ENCODE measurements at places on chromosomes 2 and 18.
A peak's percentile ranks its signal among the peaks of the same experiment; 100 is the strongest.

DNA sequence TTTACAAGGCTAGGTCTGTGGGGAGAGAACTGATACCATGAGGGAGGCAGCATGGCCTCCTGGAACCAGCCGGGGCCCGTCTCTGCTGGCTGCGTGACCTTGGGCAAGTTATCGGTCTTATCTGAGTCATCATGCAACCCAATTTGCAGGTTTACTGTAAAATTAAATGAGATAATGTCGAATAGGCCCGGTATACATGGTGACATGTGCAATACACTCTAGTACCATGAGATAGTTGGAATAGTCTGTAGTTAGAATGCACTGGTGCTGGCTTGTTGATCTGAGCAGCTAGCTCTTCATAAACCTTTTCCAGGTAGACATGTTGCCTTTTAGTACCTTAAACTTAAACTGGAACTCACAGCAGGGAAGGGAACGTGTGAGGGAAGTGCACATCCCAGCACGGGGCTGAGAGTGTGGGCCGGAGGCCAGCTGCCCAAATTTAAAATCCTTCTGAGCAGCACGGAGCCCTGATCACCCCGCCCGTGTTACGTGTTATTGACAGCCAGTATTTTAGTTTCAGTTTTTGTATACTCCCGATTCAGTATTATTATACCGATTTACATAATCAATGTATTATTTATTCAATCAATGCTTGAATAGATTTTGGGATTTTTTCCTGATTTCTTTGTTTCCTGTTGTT, 72.4 kb upstream of the HS6ST1 start:
- no peaks in the 10 kb centered on the region for H3K27me3 ChIP-seq
- H3K4me1 ChIP-seq = no peaks in the 10 kb centered on the region
- DNase-seq = no peak
- H3K27ac ChIP-seq = no peak overlapping the region
- H3K36me3 ChIP-seq = no peaks in the 10 kb centered on the region

DNA sequence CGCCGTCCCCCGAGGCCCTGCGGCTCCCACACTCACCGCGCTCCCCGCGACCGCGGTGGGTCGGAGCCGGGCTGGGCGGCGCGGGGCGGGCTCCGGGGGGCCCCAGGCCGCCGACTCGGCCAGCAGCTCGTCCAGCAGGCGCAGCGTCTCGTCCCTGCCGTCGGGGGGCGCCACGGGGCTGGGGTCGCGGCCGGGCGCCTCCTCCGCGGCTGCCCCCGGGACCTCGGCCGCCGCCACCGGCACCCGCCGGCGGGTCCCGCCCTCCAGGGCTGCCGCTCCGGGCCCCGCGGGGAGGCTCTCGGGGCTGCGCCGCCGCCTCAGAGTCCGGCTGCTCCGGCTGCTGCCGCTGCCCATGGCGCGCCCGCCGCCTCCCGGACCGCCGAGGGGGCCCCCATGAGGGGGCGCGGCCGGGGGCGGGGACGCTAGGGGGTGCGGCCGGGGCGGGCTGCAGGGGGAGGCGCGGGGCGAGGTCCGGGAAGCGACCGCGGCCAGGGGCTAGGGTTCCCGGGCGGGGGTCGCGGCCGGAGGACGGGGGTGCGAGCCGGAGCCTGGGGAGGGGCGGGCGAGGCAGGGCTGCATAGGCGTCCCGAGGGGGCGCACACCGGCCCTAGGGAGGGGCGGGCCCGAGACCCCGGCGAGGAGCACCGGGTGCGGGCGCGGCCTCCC, at the start of gene CYS1:
CYS1 (minus strand) TSS at position 542 of the 666 bp plus-strand sequence; CDS start at position 354, 188 bp downstream.
- no peak within 1 kb of the TSS for H3K27ac ChIP-seq
- peak within 1 kb of the TSS; percentile 33 for H3K4me3 ChIP-seq
- H3K27me3 ChIP-seq = peaks cover 3% of the 10 kb centered on the region
- H3K4me1 ChIP-seq = peaks cover 52% of the 10 kb centered on the region
- no peaks in the 10 kb centered on the region for H3K36me3 ChIP-seq
- DNase-seq = no peak

DNA sequence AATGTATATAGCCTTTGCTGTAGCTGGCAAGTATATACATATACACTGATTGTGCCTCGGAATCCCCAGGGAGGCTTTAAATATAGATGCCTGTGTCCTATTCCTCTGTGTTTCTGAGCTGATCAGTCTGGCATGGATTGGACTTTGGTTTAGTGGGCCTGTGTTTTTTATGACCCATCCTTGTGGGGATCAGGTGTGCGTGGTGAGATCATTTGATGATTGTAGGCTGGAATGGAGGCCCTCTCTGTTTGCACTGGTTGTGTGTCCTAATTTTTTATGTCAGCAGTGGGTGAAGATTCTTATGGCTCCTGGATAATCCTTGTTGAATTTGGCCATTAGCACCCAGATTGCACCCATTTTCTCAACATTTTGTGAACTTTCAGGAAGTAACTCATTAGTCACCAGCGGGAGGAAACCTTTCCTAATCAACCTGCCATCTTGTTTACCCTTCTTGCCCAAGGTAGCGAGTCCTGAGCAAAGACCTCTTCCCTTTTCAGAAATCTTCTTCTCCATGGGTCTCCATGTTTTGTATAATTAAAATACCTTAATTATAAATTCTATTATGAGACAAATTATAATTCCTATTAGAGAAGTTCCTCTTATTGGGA, 75.8 kb downstream of the UGGT1 start:
- no peaks in the 10 kb centered on the region for H3K27me3 ChIP-seq
- peaks cover 46% of the 10 kb centered on the region for H3K36me3 ChIP-seq
- peaks cover 33% of the 10 kb centered on the region for H3K4me1 ChIP-seq

DNA sequence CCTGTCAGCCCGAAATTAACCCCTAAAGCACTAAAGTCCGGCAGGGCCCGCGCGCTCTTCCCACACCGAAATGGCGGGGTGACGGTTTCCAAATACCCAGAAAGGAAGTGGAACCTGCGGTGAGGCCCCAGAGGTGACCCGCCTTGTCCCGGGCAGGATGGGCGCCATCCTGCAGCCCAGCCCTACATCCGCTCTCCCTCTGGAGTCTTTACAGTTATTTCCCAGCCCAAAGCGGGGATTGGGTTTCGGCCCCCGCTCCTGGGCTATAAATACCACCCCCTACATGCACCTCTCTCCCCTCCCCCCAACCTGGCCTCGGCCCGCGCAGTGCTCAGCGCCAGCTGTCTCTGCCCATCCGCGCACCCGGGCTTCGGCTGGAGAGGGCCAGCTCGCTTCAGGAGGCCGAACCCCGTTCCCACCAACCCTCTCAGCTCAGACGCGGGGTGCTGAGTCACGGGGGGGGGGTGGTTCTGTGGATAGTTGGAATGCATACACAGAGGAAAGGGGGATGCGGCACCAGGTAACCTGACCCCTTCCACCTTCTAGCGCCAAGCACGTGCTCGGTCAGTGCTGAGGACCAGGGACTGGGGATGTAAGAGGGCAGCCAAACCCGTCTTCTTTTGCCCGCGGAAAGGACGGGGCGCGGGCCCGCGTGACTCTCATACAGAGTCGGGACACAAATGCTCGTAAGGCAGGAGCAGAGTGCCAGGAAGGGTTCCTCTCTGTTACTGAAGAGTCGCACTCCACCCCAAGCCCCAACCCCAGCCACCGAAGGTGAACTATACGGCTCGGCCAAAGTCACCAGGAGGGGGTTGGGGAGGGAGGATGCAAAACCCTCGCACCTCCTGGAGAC, at the start of gene TUBA4B:
TUBA4B (plus strand) TSS at position 344 of the 853 bp plus-strand sequence; CDS start at position 509, 165 bp downstream.
- peak within 1 kb of the TSS; percentile 92 for H3K4me3 ChIP-seq
- H3K27me3 ChIP-seq = no peaks in the 10 kb centered on the region
- peak; percentile 83 for DNase-seq
- peaks cover 59% of the 10 kb centered on the region for H3K4me1 ChIP-seq
- no peaks in the 10 kb centered on the region for H3K36me3 ChIP-seq

DNA sequence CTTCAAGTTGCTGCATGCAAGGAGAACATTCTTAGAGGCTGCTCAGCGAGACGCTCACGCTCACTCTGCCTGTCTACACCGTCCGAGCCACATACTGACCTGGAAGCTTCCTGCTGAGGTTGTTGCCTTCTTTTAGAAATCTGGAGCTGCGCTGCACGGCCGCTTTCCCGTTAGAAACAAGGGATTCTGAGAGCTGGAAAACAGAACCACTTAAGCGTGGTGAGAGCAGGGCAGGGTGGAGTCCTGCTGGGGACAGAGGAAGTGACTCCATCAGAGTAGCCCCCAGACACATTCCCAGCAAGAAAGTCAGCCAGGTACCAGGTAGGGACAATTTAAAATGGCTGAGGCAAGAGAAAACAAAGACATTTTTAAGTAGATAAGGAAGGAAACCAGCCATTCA, 135.2 kb downstream of the LAMA1 start:
- no peak overlapping the region for H3K27ac ChIP-seq
- H3K4me1 ChIP-seq = no peaks in the 10 kb centered on the region

DNA sequence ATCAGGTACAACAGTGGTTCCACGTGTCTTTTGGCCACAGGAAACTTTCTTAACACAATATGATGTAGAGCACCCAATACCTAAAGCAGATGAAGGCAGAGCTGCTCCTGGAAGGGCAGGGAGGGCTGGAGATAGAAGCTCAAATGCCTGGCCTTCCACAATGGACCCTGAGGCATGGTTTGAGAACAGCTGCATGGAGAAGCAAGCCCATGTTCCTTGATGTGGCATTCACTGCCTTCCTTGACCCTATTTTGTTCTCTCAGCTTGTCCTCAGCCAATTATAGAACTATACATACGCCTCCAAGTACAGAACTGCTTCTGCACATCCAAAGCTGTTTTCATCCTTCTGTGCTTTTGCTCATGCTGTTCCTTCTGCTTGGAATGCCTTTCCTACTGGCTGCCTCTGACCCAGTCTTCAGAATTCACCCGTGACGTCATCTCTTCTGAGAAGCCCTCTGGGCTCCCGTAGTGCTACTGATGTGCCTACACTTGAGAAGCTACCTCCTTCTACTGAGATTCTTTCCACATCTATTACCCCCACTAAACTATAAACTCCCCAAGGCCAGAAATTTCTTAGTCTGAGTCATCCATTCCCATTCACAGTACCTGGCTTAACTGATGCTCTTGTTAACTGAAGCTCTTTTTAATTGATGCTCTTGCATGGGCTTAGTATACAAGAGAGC, 69.9 kb downstream of the CHRNA1 start:
- no peaks in the 10 kb centered on the region for H3K27me3 ChIP-seq
- no peak overlapping the region for H3K4me3 ChIP-seq
- DNase-seq = no peak
- no peaks in the 10 kb centered on the region for H3K36me3 ChIP-seq
- H3K27ac ChIP-seq = no peak overlapping the region

DNA sequence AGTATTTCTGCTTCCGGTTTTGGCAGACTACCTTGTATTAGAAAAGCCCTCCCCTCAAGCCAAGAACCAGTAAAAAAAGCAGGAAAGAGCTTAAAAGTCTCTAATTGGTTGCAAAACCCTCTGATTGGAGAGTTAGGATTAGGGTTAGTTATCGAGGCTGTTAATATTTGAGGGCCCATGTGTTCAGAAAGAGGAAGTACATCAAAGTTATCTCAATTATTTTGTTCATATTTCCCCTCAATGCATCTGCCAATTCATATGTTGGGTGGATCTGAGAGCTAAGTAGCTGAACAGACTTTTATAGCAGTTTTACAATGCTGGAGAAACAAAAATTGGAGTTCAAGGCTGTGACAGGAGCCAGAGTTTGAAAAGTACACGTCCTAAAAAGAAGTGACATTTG, 43.1 kb upstream of the KLHL14 start:
- DNase-seq = peak; percentile 49
- peaks cover 12% of the 10 kb centered on the region for H3K4me1 ChIP-seq
- H3K4me3 ChIP-seq = no peak overlapping the region
- no peak overlapping the region for H3K27ac ChIP-seq
- H3K36me3 ChIP-seq = no peaks in the 10 kb centered on the region
- no peaks in the 10 kb centered on the region for H3K27me3 ChIP-seq

GRCh38 chr2:168008646-168009195, 238.7 kb downstream of the STK39 start:
- H3K4me3 ChIP-seq = no peak overlapping the region
- no peak for DNase-seq
- no peak overlapping the region for H3K27ac ChIP-seq

- no peak within 1 kb of the TSS for H3K4me3 ChIP-seq
- no peak within 1 kb of the TSS for H3K27ac ChIP-seq
- H3K4me1 ChIP-seq = no peaks in the 10 kb centered on the region
- DNase-seq = no peak
- H3K27me3 ChIP-seq = no peaks in the 10 kb centered on the region
Observed at GRCh38 chr18:59697236-59697932, at the start of gene CCBE1. CCBE1 (minus strand) TSS chr18:59697423.

GRCh38 chr2:235812185-235812665, 318.4 kb downstream of the AGAP1 start:
- H3K4me1 ChIP-seq = peaks cover 6% of the 10 kb centered on the region
- H3K27ac ChIP-seq = no peak overlapping the region
- DNase-seq = no peak
- no peak overlapping the region for H3K4me3 ChIP-seq

DNA sequence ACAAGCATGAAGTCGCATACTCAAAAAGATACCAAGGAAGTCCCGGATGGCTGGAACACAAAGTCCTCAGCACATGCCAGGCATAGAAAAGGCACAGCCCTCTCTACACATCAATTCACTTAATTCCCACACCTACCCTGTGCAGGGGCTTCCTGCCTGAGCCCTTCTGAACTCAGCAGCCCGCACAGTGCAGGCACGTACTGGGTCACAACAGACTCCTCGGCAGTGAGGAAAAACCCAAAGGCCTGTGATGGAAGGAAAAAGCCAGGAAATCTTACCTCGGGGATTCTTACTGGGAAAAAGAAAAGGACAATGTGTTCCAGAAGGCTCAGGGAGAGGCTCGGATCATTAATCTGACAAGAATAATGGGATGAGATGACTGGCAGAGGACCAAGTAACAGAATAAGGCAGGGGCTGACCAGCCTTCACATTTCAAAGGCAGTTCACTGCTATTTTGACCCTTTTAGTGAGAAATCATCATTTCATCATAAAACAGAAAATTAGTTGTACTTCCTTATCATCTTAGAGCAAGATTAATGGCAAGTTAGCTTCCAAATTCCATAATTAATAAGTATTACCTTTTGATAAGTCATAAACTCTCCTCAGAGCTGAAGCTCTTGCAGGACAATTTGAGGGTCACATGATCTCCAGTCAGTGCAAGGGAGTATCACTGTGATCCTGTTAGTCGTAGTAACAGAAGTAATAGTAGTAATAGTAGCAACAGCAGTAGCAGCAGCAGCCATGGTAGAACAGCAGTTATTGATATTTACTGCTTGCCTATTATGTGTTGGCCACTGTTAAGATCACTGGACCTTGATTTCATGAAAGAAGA, 87.4 kb downstream of the STK39 start:
- peaks cover 22% of the 10 kb centered on the region for H3K36me3 ChIP-seq
- H3K4me3 ChIP-seq = no peak overlapping the region
- DNase-seq = peak; percentile 28
- H3K27ac ChIP-seq = no peak overlapping the region
- no peaks in the 10 kb centered on the region for H3K27me3 ChIP-seq
- no peaks in the 10 kb centered on the region for H3K4me1 ChIP-seq

GRCh38 chr18:21389283-21389682, 147.3 kb downstream of the GREB1L start:
- H3K27me3 ChIP-seq = no peaks in the 10 kb centered on the region
- H3K36me3 ChIP-seq = no peaks in the 10 kb centered on the region
- no peak for DNase-seq
- H3K4me1 ChIP-seq = peaks cover 3% of the 10 kb centered on the region
- no peak overlapping the region for H3K4me3 ChIP-seq
